ENCODE measurements at places on chromosomes 2 and 18.

- peak; percentile 48 for DNase-seq
Measured at GRCh38 chr2:173053043-173053699, 22.5 kb upstream of the MAP3K20 start.

DNA sequence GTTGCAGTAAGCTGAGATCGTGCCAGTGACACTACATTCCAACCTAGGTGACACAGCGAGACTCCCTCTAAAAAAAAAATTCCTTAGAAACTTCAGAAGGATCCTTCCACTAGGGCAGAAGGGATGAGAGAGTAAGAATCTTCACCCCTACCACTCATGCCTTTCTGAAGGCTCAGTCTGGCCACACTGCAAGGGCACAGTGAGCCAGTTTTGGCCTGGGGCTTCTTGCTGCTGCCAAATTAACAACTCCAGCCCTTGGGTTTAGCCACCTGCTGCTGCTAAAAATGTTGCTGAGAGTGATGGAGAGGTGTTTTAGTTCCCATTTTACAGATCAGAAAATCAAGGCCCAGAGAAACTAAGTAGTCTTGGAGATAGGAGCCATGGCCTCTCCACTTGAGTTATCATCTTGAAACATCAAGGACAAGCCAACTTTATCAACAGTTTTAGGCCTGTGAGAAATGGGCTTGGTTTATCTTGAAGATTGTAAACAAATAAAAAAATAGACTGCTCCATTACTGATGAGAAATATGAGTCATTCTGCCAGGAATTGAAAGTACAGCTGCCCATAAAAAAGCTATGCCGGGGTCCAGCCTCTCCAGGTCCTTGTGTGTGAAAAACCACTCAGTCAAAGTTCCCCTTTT, 31.9 kb upstream of the CASP8 start:
- DNase-seq: peak; percentile 36

- peak; percentile 77 for DNase-seq
Measured at GRCh38 chr2:163213661-163214081, 375.1 kb upstream of the KCNH7 start.

DNA sequence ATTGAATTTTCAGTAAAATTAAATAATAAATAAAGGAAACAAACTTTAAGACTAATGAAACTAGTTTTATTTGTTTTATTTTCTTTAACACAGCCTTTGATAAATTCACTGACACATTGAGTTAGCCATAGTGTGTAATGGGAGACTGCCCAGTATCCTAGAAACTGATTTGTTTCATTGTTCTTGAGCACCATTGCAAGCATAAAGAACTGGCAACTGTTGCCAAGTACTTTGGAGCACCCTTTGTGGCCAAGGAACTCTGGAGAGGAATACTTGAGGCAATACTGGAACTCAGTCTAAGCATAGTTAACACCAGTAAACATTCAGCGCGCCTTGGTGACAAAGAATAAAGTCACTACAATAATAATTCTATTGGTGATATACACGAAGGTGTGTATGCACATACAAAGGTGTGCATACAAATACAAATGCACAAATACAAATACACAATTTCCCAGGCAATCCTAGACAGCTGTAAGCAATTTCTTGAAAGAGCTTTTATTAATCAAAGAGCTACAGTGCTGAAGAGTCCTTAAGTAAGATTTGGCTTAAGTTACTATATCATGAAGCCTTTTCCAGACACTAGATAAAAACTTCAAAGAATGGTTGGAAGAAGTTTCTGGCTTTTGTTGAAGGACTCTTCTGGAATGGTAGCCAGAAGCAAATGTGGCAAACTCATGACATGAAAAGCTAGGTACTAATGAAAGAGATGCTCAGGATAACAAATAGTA, 1371.2 kb downstream of the LRP1B start:
- DNase-seq: no peak

- DNase-seq: no peak
Measured at GRCh38 chr2:174335988-174336500, 1.3 kb downstream of the SP9 start.

DNA sequence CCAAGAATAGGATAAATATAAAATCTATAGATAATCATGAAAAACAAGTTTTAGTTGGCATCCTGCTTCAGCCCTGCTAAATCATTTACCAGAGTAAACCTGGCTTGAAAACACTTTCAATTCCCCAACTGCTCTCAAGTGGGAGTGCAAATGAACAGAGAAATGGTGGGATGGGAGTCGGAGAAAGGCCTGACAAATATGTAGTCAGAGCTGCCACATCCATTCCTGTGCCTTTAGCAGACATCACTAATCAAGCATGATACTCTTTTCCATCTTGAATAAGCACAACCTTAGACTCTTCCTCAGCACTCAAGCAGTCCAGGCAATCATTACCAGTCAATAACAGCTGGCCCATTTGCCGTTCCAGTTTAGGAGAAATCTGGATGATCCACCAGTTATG, 101.3 kb downstream of the ANKRD44 start:
- no peak for DNase-seq

GRCh38 chr2:142642650-142643049, 234.8 kb upstream of the KYNU start:
- peak; percentile 25 for DNase-seq

GRCh38 chr2:220619525-220620220, 952.4 kb downstream of the EPHA4 start:
- DNase-seq: no peak
